Stimulated activated CD8-positive, alpha-beta memory T cell treated with anti-CD3 and anti-CD28 coated beads, Interleukin-4, amount 100 ng/mL, for 1 hour (primary cell): ENCODE measurements at places on chromosomes 2 and 18.

DNA sequence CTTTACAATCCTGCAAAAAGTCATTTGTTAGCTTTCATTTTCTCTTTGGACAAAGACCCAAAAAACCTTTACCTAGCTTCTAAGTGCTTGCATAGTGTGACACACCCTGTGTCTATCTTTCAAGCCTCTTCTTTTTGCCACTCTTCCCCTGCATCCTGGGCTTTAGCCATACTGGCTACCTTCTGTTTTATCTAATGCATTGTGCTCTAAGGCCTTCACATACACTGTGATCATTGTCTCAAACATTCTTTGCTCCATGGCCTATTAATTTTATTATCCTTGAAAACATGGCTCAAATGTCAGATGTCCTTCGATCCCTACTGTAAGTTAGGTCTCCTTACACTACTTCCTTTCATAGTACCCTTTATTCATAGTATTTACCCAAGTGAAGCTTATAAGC is 84.4 kb downstream of the PIK3C3 start:
- DNase-seq: no peak

GRCh38 chr18:26307161-26307773 is 81.0 kb downstream of the TAF4B start:
- DNase-seq: no peak

DNA sequence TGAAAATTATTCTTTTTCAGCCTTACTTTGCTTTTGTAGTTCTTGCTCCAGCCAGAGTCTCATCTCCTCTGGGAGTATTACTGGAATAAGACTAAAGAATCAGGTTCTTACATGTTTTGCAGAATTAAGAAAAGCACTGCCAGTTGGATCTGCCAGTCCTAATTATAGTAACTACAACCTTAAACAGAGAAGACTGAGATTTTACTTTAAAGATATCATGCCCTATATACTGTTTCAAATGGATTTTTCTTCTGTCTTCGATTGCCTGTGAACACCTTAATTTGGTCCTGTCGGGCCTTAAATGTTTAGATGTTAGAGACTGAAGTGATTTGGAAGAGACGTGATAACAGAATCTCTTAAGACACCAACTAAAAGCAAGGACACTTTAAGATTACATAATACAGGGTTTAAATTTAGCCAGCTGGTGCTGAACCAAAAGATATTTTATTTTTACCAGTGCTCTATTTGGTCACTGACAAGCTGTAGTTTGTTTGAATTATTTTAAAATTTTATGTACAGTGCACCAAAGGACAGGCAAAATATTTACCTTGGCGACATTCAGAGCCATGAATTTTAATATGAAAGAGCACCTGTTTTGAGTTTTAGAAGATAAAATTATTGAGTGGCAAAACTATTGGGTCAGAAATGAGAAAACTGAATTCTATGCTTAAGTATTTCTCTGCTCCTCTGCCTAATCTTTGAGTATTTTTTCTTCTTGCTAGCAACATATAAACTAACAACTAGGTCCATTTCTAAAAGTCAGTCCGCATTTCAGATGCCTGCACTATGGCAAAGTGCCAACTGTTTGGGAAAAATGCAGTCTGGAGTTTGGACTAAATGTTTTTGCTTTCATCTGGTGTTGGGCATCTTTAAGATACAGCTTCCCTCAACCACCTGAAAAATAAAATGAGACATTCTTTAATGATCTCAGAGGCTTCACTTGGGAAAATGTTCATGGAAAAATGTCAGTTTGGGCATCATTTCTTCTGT is 300.0 kb downstream of the XIRP2 start:
- DNase-seq: no peak

DNA sequence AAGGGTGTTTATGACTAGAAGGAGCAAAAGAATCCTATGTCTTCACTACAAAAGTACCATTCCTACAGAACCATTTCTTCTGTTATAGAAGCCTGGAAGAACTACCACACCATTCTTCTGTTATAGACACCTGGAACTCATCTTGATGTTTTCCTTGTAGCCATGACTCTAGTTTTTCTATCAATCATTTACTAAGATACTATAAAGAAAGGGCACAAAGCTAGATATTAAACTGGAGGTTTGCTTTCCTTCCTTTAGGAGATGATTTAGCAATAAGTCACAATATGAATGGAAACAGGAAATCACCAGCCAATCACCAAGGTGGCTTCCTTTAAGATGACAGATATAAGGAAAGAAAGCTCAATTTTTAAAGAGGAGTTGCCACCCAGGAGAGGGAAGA is 100.3 kb upstream of the NEUROD1 start:
- no peak for DNase-seq

GRCh38 chr18:23703057-23703986 is 14.1 kb downstream of the LAMA3 start:
- DNase-seq: no peak

DNA sequence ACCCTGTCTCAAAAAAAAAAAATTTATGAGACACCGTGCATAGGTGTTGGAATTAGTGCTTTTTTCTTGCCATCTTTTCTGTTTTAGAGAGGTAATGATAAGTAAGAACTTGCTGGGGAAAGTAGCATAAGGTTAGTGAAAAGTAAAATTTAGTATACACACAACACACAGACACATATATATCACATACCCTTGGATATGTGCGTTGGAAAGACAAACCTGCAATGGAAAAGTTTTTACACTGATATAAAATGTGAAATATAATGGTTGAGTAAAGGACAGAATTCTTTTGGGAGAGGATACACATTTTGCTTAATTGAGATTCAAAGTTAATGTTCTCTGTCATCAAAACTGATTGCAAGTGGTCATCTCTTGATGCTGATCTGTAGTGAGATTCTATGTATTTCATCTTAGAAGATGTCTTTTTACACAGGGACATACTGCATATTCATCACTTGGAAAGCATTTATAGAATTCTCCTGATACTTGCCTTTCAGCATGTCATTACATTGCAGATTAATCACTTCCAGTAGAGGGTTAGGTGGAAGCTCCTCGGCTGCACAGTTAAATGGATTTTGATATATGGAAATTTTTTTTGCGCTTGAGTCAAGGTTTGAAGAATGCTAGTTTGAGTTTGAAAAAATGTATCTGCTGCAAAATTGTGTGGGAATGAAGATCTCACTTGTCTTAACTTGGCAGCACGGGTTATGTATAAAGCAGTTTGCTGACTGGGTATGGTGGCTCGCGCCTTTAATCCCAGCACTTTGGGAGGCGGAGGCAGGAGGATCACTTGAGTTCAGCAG is 13.5 kb downstream of the PPP1CB start:
- no peak for DNase-seq

DNA sequence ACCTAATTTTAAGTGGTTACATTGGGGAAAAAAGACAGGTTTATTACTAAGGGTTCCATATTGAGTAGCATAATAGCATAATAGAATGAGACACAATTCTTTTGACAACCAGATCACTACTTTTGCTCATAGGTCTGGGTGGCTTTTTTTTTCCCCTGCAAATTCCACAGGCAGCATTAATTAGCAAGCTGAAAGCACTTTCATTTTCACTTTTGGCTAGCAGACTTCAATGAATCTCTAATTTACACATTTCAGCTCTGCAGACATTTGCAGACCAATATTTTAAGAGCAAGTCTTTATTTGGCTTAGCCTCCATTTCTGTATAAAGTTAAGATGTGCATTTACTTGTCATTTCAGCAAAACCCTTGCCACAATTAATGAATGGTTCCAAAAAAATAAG is 185.5 kb downstream of the NOL4 start:
- DNase-seq: no peak

DNA sequence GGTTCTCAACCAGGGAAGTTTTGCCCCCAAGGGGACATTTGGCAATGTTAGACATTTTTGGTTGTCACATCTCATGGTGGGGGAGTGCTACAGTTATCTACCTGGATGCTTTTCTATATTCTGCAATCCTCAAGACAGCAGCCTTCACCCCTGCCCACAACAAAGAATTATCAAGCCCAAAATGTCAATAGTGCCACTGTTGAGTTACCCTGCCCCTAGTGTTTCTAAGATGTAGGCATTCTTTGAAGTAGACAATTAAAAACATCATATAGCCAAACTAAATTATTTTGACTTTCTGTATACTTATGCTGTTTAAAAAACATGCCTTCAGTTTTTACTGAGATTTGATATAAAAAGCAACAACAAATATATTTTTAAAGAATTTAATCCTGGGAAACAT is 48.0 kb downstream of the ABI2 start:
- no peak for DNase-seq

DNA sequence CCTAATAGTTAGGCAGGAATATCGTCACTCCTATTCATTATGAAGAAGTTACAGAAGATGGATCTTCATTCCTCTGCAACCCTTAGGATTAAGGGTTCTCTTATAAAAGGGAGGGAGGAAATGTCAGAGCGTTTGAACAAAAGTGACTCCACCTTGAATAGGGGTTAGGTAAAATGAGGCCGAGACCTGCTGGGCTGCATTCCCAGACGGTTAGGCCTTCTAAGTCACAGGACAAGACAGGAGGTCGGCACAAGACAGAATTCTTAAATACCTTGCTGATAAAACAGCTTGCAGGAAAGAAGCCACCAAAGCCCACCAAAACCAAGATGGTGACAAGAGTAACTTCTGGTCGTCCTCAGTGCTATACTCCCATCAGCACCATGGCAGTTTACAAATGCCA is 147.6 kb downstream of the CDCA7 start:
- no peak for DNase-seq

- no peak for DNase-seq
Measured at GRCh38 chr18:251572-251971, 16.3 kb downstream of the THOC1 start.

- peak; percentile 13 for DNase-seq
Measured at GRCh38 chr2:105919826-105920225, 175.1 kb downstream of the NCK2 start.

DNA sequence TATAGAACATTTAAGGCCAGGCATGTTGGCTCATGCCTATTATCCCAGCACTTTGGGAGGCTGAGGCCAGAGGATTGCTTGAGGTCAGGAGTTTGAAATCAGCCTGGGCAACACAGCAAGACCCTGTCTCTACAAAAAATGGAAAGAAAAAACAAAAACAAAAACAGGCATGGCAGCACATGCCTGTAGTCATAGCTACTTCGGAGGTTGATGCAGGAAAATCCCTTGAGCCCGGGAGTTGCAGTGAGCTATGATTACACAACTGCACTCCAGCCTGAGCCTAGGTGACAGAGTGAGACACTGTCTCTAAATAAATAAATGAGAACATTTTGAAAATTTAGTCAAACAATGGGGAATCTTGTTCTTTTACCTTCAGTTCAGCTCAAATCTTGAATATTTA is 12.1 kb upstream of the YES1 start:
- DNase-seq: no peak

GRCh38 chr2:47073641-47074040 is 81.5 kb downstream of the STPG4 start:
- no peak for DNase-seq

DNA sequence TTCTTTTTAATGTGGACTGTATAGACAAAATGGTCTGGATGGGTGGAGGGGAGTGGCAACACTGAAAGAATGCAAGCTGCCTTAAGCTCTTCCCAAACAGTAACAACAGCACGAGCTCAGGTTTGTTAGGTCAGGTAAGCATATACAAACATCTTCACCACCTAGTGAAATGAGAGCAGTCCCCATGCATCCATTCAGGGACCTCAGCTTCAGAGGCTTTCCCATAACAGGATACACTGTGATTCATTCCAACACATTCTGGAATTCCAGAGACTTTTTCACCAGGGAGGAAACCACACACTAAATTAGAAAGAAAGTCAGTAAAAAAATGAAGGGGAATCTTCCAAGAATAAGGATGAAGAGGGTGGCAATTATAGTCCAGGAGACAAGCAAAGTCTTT is 50.4 kb upstream of the BZW1 start:
- DNase-seq: no peak

GRCh38 chr2:235855011-235855410 is 313.2 kb downstream of the GBX2 start:
- DNase-seq: no peak

DNA sequence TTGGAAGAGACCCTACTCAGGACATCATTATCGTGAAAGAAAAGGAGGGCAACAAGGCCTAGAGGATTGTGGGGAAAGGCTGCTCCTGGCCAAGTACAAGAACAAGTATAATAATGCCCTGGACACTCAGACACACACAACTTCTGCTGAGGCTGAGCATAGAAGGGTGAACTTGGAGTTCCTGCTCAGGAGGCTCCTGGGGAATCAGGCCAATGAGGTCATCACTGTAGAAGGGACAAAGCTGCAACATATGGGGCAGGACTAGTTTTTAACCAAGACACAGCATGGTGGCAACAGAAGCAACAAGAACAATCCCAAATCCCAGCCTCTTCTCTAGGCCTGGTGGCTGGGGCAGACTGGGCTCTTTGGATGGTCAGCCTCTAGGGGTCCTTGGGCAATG is 102.6 kb downstream of the POLR1A start:
- no peak for DNase-seq

DNA sequence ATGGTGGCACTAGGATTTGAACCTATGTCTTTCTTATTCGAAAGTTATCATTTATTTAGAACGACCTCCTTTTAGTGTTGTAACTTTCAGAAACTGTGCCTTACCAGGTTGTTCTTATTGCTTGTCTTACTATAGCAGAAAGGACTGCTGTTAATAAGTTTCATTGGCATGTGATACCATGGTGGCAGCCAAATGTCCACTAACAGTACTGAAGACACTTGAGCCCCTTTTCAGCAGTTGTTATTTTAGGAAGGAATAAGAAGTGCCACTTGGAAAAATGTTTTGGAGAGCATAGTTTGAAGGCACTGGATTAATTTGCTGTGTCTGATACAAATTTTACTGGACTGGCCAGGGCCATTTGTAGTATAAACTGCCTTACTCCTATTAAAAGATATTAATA is 37.7 kb downstream of the CEP192 start:
- no peak for DNase-seq

GRCh38 chr2:232592772-232593395 is 40.5 kb upstream of the EFHD1 start:
- DNase-seq: no peak

- no peak for DNase-seq
Measured at GRCh38 chr2:95122197-95122551, 566 bp upstream of the MRPS5 start.

DNA sequence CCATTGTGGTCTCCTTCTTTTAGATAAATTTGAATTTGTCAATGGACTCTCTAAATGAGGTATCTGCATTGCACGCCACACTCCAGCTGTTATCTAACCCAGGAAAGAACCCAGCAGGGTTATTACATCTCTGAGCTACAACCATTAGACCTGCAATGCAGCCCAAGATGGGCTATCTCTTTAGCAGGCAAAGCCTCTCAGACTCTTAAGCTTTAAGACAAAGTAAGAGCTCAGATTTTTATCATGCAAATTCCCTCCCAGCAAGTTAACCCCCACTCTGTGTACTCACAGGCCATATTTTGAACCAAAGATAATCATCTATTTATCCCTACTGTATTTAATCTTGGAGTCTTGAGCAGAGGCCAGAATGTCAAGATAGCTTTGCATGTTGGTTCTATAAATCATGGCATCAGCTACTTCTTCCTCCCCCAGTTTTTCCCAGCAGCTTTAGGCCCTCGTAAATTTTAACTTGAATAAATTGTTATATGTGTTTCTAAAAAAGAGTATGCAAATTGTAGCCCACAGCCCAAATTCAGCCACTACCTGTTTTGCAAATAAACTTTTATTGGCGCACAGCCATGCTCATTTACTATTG is 273.7 kb upstream of the PKDCC start:
- DNase-seq: no peak
